ENCODE measurements at places on chromosomes 4 and X.

GRCh38 chrX:47637546-47638195, 7.9 kb upstream of the CFP start:
- DNase-seq = peak; percentile 69

GRCh38 chrX:45788315-45788714, 587.6 kb upstream of the DIPK2B start:
- no peak for DNase-seq

GRCh38 chr4:115657991-115658650, 544.7 kb upstream of the NDST4 start:
- no peak for DNase-seq

DNA sequence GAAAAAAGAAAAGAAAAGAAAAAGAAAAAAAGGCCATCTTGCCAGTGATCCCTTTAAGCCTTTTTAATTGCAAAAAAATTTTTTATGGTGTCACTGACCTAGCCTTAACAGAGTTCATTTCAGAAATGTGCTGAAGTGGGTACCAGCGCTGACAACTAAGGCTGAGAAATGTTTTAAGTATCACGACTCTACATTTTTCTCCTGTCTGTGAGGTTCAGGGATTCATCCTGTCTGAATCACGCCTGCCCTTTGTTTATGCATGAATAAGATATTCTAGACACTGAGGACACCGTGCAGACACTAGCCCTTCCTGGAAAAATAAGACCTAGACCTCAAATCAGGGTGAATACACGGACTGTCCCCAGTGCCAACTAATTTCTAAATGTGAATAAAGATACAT, 154.4 kb upstream of the NOCT start:
- no peak for DNase-seq

DNA sequence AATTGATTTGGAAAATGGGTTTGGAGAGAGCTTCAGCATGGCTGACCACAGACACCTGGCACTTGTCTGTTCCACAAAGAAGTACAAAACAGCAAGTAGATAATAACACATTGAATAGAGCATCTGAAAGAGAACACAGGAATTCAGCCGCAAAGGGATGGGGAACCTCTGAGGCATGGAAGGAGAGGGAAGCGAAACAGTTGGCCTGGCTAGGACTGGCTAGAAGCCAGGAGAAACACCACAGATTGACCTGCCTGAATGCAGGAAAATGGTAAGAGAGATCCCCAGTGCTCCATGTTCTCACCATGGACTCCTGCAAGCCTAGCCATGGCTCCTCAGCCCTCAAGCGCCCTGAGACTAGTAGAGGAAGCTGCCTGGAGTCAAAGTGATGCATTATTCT, 169.7 kb upstream of the SH3RF1 start:
- DNase-seq = no peak

GRCh38 chr4:92254767-92255442, 48.9 kb upstream of the GRID2 start:
- no peak for DNase-seq

DNA sequence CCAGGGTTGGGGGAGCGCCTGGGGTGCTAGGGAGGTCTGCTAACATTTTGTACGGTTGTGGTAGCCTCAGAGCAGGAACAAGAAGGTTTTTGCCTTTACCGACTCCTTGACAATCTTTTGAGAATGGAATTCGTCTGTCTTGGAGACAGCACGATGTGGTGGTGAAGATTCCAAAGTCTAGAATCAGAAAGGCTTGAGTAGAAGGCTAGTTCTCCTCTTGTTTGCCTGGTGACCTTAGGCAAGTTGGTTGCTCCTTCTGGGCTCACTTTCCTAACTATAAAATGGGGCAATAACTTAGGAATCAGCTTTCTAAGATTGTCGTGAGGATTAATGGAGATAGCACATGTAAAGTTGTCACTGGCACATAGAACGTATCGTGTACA, 741 bp downstream of the FAM47E start:
- no peak for DNase-seq

- DNase-seq = no peak
Measured at GRCh38 chrX:44913656-44914531, 40.9 kb downstream of the KDM6A start.

DNA sequence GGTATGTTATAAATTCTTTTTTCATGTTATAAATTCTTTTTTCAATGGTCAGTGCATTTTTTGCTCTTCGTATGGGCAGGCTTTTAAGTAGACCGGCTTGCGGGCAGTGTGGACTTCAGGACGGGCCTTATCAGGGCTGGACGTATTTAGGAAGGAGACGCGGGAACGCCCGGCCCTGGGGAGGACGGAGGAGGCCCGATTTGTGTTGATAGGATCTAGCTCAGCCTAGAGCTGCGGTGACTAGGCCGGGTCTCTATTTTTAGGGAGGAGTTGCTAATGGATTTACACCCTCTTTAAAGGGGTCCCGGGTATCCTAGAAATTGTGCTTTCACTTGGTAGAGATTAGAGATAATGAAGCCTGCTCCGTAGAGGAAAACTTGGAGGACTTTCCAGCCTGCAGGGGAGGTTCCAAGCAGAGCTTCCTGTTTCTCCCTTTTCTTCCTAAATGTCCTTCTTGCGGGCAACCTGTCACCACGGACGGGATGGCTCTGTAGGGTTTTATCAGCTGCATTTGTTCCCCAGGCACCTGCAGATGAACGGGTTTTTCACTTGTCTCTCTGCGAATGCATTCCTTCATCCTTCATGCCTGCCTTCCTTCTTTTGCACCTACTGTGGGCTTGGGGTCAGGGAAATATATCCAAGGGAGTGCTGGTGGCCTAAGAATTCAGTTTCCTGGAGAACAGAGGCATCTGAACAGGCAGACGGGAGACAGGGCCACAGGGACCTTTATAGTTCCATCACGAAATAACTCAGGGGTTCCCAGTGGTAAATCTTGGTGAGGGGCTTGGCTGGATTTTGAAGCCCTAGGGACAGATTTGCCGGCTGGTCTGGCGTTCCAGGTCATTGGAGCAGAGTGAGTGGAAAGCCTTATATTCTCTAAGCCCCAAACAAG, 1.4 kb downstream of the CD99 start:
- no peak for DNase-seq

DNA sequence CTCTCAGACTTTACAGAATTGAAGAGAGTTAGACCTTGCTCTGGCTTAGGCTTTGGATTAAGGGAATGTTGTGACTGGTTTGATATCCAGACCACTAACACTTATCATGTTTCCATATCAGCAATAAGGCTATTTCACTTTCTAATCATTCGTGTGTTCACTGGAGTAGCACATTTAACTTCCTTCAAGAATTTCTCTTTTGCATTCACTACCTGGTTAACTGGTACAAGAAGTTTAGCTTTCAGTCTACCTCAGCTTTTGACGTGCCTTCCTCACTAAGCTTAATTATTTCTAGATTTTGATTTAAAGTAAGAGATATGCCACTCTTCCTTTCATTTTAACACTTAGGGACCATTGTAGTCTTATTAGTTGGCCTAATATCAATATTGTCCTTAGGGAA, 62.6 kb downstream of the CASP6 start:
- no peak for DNase-seq

- DNase-seq = no peak
Measured at GRCh38 chr4:38161208-38162113, 201.3 kb downstream of the PTTG2 start.

DNA sequence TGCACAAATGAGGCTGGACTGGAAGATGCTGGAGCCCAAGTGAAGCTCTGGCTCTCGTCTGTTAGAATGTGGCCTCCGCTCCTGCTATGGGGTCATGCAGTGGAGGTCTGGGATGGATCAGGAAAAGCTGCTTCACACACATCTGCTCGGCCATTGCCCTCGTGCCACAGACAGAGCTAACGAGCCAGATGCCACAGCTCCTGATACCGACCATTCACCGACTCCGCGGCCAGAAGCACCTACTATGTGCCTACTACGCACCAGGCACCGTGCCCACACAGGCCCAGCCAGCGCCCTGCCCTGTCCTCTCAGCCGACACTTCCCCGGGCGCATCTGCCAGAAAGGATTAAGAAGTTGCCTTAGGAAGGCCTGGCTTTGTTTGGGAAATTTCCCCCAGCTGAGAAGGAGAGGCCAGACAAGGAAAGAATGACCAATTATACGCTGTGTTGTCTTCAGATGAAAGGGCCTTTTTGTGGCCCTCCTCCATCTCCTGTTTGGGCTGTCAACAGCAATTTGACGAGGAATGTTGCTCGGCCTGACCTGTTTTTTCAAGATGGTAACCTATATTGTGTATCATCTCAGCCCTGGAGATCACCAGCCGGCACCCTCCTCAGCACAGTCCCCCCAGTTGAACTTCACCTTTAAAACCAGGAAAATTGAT, 34.3 kb downstream of the HMX1 start:
- no peak for DNase-seq

DNA sequence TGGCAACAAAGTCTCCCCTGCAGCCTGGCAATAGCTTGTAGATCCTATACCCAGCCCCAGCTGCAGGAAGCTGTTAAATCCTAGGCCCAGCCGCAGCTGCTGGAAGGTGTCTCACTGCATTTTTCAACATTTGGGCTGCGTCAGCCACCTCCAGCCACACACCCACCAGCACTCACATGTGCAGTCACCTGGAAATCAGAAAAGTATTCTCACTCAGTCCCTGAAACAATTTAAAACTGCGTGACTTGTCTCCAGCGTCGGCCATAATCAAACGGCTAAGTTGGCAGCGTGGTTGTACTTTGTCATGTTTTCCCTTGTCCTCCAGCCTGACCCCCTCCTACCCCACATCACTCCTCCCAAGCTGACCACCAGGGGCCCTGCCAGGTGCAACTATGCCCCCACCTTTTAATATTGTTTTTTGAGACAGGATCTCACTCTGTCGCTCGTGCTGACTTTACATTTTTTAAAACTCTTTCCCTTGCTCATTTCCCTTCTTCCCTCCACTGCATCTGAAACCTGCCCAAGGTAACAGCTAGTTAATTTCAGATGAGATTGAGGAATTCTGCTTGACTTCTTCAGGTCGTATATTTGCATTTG, 97.2 kb upstream of the FRG1 start:
- DNase-seq = no peak

- DNase-seq = no peak
Measured at GRCh38 chr4:186936496-186937375, 213.1 kb upstream of the FAT1 start.

DNA sequence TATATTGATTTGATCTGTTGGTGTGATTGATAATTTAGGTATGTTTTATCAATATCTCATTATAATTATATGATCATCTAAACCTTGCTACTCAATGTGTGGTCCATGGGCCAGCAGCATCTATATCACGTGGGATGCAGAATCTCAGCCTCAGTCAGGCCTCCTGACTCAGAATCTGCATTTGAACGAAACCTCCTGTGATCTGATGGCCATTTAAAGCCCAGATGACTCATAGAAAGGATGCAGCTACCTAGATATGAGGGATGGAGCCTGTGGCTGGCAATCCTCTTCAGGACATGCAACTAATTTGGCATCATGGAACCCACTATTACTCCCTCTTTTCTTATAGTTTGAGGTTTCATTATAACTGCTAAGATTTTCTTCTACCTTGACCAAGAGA, 11.3 kb upstream of the CHRNA9 start:
- no peak for DNase-seq

Measured in GM12891 (cell line).